ENCODE measurements at places on chromosomes 3 and 15. TPM values are rescaled to one million over a fixed set of nuclear protein-coding genes. Genes with fewer than 3 reads are reported as not detected.

BOC gene
- not detected for total RNA-seq

SHF gene
- 25.4 TPM for total RNA-seq

IL17RE gene
- 0.47 TPM for total RNA-seq

GMPPB gene
- 53.8 TPM for total RNA-seq

SLC28A1 gene
- total RNA-seq, result not detected

HCLS1 gene
- total RNA-seq, result 197 TPM

SLC9C1 gene
- not detected for total RNA-seq

FGF12 gene
- total RNA-seq, result not detected

GRCh38 chr3:101518421-101518871 is 5.4 kb upstream of the SENP7 start:
- DNase-seq, result peak; percentile 70
- peaks cover 62% of the 10 kb centered on the region for H3K4me1 ChIP-seq
- peak overlapping the region; percentile 35 for H3K4me3 ChIP-seq
- no peaks in the 10 kb centered on the region for H3K27me3 ChIP-seq
- H3K27ac ChIP-seq, result peak overlapping the region; percentile 58

GRCh38 chr3:170222647-170223541 is 670 bp downstream of the PRKCI start:
- peak; percentile 18 for DNase-seq
- H3K27ac ChIP-seq, result peak overlapping the region; percentile 81
- peak overlapping the region; percentile 99 for H3K4me3 ChIP-seq

DNA sequence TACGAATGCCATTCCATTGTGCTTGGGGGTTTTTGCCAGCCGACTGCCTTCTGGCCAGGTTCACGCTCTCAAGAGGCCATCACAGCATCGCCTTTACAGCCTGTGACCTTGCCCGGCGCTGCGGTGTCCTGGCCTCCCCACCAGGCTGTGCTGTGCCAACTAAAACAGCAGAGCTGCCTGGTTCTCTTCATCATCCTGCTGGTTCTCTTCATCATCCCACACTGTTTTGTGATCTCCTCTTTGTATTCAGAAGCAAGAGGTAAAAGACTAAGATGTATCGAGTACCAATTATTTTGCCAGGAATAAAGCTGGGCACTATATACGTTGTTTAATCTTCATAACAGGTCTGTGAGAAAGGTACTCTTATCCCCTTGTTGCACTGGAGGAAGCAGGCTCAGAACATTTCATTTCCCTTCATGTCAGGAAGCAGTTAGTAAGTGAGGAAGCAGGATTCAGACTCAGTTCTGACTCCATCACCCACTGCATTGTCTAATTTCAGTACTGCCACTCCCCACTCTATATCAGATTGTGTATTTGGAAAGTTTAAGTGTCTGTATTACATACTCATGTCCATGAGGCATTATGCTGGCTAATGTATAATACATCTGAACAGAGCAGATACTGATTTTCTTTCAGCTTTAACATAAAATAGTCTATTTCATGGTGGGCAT is 92.7 kb downstream of the LRRC28 start:
- no peaks in the 10 kb centered on the region for H3K36me3 ChIP-seq
- no peak for DNase-seq
- H3K27me3 ChIP-seq, result no peaks in the 10 kb centered on the region

DNA sequence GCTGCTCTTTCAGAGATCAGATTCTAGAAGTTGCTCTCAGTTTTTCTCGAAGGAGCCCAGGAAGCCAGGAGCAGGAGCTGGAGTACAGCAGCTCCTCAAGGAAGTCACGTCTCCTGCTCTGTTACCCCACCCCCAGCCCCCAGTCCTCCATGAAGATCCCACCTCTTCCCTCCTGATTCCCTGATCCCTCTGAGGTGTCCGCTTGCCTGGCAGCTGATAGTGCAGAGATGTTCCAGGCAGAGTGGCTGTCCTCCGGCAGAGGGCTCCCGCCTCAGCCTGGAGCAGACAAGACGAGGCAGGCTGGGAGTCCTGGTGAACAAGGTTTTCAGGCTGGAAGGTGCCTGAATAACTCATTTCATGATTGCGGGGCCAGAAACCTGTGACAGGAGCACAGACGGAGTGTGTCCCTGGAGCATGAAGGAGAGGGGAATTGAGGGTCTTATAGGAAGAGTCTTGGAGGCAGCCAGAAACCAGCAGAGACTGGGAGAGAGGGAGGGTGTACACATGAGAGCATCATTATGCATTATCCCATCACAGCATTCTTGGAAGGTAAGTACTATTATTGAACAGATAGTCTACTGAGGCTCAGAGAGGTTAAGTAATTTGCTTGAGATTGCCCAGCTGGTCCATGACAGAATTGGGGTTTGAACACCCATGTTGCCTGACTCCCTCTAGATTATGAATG is 1.2 kb downstream of the HRH1 start:
- no peaks in the 10 kb centered on the region for H3K36me3 ChIP-seq
- H3K27me3 ChIP-seq, result no peaks in the 10 kb centered on the region
- no peak overlapping the region for H3K4me3 ChIP-seq
- no peaks in the 10 kb centered on the region for H3K4me1 ChIP-seq

DNA sequence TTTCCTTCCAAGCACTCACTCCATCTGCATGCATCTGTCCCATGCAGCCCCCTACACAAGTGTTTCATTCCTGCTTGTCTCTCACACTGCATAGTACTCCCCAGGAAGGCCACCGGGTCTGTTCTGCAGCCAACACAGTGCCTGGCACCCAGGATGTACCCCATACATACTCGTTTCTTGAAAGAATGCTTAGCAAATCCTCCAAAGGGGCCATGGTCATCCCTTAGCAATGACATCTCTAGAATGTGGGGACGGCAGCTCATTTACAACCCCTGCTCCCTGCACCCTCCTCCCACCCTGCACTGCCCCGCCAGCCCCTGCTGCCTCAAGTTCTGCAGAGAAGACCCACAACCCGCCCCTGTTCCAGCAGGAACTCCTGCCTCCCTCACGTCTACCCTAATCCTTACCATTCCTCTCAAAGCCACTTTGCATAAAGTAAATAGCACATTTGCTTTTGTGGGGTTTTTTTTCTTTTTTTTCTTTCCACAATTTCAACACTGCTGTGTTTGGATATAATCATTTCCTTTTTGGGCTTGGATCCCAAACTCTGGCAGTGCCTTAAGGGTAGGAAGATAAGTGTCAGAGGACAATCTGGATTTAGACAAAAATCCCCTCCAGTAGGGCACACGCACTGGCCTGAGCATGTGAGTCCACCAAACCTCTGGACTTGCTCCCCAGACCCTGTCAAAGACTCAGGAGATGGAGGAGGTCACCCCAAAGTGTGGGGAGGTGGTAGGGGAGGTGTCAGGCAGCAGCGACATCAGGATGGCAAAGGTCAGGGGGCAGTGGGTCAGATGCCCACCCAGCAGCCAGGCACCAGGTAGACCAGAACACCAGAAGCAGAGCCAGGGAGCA is 68.4 kb downstream of the MEGF11 start:
- DNase-seq, result no peak
- H3K36me3 ChIP-seq, result no peaks in the 10 kb centered on the region
- no peaks in the 10 kb centered on the region for H3K4me1 ChIP-seq
- no peak overlapping the region for H3K4me3 ChIP-seq
- H3K27ac ChIP-seq, result no peak overlapping the region
- no peaks in the 10 kb centered on the region for H3K27me3 ChIP-seq

- H3K27me3 ChIP-seq, result no peaks in the 10 kb centered on the region
- no peaks in the 10 kb centered on the region for H3K36me3 ChIP-seq
- H3K27ac ChIP-seq, result peak overlapping the region; percentile 99
- peak overlapping the region; percentile 88 for H3K4me3 ChIP-seq
- H3K4me1 ChIP-seq, result peaks cover 43% of the 10 kb centered on the region
Measured at GRCh38 chr15:59688423-59688781, 718 bp downstream of the BNIP2 start.

DNA sequence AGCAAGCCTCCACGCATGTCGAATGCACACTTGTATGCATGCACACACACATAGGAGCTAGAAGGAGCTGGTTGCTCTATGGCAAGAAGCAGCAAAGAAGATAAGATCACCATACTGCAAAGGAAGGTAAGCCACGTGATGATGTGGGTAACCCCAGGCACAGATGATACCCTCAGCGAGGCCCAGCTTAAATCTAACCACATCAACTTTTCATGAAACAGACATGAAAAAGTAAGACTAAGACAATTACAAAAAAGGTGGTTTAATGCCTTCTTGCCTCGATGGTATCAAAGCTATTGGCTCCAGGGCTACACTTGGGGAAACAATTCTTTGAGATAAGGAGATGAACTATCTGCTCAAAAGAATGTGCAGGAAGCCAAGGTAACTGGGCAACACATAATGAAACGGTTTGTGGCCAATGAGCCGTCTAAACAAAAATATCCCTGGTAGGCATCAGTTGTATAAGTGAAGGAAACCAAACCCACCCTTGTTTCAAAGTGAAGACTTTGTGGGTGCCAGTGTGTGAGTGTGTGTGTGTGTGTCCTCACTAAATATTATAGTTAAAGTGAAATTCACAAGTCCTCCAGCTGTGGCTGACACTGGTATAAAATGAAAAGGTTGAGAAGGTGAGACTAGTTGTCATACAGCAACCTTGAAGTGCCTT is 365.7 kb upstream of the ICE2 start:
- peak overlapping the region; percentile 18 for H3K27ac ChIP-seq
- H3K4me3 ChIP-seq, result peak overlapping the region; percentile 26
- peaks cover 78% of the 10 kb centered on the region for H3K4me1 ChIP-seq

- DNase-seq, result no peak
- H3K4me1 ChIP-seq, result no peaks in the 10 kb centered on the region
- H3K27me3 ChIP-seq, result no peaks in the 10 kb centered on the region
- H3K27ac ChIP-seq, result no peak overlapping the region
- H3K4me3 ChIP-seq, result no peak overlapping the region
Measured at GRCh38 chr3:36367912-36368573, 12.3 kb upstream of the STAC start.

DNA sequence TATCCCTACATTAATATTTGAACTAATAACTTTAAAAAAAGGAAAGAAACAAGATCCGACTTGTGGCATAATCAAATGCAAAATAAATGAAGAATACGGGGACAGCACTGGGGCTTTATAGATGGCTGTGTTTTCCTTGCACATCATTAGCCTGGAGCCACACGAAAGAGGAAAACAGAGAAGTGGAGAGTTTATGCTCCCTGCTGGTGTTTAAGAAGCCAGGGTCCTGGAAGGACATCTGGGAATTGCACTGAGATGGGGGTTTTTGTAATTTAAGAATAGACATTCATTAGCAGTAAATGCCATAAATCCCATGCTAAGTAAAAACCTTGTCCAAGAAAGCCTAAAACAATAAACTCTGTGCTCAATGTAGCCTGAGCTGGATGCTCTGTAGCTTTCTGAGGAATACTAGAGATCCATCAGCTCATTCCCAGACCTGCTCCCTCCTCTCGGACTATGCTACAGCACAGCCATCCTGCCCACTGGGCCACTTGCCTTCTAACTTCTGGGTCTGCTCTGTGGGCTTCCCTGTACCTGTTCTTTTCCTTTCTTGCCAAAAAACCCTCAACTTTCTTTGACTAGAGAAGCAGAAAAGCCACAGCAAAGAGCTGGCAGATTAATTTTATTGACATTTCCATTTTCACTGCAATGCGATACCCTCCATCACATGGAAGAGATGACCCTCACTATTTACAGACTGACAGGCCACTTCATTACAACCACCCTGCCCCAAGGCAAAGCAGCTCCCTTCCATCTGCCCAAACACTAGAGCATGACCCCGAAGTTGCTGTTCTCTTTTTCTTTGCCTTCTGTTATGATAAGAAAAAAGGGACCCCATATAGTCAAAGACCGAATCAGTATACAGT is 62.3 kb downstream of the MEIS2 start:
- H3K4me1 ChIP-seq, result no peaks in the 10 kb centered on the region
- no peak for DNase-seq
- H3K4me3 ChIP-seq, result no peak overlapping the region
- H3K27me3 ChIP-seq, result no peaks in the 10 kb centered on the region

- H3K4me3 ChIP-seq, result no peak overlapping the region
- H3K36me3 ChIP-seq, result no peaks in the 10 kb centered on the region
- H3K4me1 ChIP-seq, result no peaks in the 10 kb centered on the region
- H3K27ac ChIP-seq, result no peak overlapping the region
- no peak for DNase-seq
Measured at GRCh38 chr3:174862666-174863065, 3.5 kb downstream of the NAALADL2 start.

DNA sequence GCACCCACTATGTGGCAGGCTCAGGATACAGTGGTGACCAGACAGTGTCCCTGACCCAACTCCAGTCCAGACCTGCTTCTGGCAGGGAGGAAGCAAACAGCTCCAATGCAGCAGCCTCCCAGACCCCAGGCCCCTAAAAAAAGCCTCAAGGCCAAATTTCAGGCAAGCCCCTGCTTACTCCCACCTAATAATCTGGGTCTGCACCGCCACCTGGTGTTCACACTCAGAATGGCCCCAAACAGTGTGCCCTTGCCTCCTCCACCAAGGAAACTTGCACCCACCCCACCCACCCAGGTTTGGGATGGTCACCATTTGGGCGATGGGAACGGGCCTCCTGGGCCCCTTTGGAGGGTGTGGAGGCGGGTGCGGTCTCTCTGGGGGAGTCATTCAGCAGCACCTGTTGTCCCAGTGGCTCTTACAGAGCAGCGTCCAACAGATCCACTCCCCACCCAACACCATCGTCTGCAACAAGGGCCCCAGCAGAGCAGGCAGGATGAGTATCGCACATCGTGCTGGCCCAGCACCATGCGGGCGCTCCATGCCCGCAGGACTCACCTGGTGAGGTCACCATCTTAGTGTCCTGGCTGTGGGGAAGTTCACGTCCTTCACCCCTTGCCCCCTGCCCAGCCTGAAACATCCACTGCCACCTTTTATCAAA is 17.3 kb downstream of the C3orf18 start:
- H3K4me1 ChIP-seq, result no peaks in the 10 kb centered on the region
- no peaks in the 10 kb centered on the region for H3K27me3 ChIP-seq
- peak; percentile 51 for DNase-seq
- H3K4me3 ChIP-seq, result no peak overlapping the region
- H3K27ac ChIP-seq, result no peak overlapping the region
- H3K36me3 ChIP-seq, result no peaks in the 10 kb centered on the region

Data from CD8-positive, alpha-beta memory T cell (primary cell).